BJ (cell line): ENCODE measurements at places on chromosomes 7 and 10. TPM values are rescaled to one million over a fixed set of nuclear protein-coding genes. Genes with fewer than 3 reads are reported as not detected.

Gene NEURL1
- 0.37 and 0.58 TPM in 2 replicates for polyA plus RNA-seq

DNA sequence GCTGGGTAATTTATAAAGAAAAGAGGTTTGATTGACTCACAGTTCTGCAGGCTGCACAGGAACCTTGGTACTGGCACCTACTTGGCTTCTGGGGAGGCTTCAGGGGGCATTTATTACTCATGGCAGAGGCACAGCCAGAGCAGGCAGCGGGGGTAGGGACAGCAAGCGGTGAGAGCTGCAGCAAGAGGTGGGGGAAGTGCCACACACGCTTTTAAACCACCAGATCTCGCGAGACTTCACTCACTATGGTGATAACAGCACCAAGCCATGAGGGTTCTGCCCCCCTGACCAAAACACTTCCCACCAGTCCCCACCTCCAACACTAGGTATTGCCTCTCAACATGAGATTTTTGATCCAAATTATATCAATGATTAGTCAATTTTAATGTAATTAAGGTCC, 24.1 kb upstream of the MAT1A start:
- no peak for DNase-seq

GRCh38 chr10:119449760-119450461, 92.6 kb downstream of the RGS10 start:
- DNase-seq: no peak

Gene FAM241B
- 2.9 and 3.4 TPM in 2 replicates for polyA plus RNA-seq

- no peak for DNase-seq
Observed at GRCh38 chr7:106774768-106775551, 90.1 kb upstream of the PIK3CG start.

DNA sequence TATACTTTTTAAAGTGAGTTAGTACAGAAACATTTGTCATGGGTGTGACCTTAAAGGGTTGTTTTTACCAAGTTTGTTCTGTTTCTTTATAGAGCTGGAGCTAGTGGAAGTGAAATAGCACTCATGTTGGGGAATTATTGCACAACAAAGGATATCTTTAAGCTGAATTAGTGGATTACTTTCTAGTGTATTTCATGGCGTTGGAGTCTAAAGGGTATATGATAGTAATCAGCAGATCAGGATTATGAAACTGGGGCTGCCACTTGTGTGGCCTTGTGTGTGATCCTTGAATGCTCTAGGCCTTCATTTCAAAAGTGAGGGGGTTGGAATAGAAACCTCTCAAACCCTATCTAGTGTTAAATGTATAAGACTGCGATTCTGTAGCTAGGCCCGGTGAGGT, 123.6 kb downstream of the LYZL1 start:
- DNase-seq: no peak

Gene TEX47
- polyA plus RNA-seq: not detected in 2 replicates
